ENCODE measurements at places on chromosomes 6 and 20.
A peak's percentile ranks its signal among the peaks of the same experiment; 100 is the strongest.

GRCh38 chr6:40545954-40546353 is 41.2 kb downstream of the LRFN2 start:
- DNase-seq = no peak

- no peak for DNase-seq
Observed at GRCh38 chr20:24962510-24962909, 13.4 kb downstream of the CST7 start.

- peak; percentile 44 for DNase-seq
Observed at GRCh38 chr6:75609639-75610590, 8.2 kb downstream of the SENP6 start.

GRCh38 chr20:14332866-14333265 is 4.5 kb downstream of the FLRT3 start:
- no peak for DNase-seq

DNA sequence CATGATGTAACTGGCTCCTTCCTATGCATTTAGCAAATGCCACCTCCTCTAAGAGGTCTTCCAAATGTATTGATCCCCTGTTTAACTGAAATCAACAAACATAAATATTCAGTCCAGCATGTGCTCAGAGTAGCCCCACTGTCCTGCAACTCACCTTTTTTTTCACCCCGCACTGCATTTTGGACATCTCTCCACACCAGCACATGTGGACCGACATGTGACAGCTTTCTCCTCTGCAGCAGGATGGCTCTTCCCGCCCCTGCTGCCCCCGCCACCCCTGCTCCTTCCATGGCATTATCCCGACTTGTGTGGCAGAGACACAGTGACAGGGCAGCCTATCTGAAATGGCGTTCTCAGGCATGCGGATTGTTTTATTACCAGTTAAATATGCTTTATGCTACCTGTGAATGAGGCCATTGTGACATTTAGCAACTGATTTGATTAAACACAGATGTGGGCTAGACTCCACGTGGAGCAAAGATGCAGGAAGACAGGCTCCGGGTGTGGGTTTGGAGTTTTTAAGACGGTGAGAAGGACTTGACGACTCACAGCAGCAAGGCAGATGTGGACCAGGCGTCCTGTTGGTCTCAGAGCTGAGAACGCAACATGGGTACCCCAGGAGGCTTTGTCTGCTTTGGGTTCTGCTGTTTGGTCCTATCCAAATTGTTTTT is 161.2 kb downstream of the EYA2 start:
- DNase-seq = no peak

- DNase-seq = peak; percentile 53
Observed at GRCh38 chr20:5504061-5504739, 187.4 kb upstream of the PROKR2 start.

DNA sequence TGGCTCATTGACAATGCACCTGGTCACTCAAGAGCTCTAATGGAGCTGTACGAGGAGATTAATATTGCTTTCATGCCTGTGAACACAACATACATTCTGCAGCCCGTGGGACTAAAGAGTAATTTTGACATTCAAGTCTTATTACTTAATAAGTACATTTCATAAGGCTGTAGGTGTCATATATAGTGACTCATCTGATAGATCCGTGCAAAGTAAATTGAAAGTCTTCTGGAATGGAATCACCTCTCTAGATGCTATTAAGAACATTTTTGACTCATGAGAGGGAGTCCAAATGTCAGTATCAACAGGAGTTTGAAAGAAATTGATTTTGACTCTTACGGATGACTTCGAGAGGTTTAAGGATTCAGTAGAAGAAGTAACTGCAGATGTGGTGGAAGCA is 267.9 kb downstream of the CLVS2 start:
- DNase-seq = no peak

GRCh38 chr6:27720607-27721580 is 191.3 kb downstream of the OR2B2 start:
- DNase-seq = peak; percentile 30

DNA sequence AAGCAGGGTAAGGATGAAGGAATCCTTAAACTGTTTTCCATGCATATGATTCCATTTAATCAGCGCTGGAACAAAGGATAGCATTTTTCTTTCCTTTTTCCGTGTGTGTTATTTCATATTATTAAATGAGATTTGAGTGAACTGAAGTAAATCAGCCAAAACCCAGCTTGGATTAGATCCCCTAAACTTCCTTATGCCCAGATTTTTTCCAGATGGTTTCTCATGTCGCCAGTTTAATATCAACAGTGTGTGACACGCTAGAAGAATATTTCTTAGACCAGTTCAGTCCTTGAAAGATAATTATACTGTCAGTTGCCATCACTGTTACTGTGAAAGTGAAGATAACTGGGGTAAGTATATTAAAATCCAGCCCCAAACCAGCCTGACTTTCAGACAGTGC is 1009.4 kb downstream of the KIF16B start:
- DNase-seq = no peak

DNA sequence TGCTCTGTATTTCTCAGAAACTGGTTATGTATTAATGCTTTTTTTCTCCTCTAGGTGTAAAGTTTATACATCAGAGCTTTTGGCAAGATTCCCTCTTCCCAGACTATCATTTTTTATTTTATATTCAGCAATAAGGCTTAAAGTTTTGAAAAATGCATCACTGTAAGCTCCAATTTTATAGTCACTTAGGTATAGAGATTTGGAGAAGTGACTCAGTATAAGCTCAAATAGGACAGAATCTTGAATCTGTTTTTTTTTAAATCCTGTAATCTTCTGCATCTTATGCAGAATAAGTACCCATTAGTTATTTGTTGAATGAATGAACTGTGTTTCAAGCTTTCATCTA is 1.0 kb downstream of the NCOA7 start:
- no peak for DNase-seq

DNA sequence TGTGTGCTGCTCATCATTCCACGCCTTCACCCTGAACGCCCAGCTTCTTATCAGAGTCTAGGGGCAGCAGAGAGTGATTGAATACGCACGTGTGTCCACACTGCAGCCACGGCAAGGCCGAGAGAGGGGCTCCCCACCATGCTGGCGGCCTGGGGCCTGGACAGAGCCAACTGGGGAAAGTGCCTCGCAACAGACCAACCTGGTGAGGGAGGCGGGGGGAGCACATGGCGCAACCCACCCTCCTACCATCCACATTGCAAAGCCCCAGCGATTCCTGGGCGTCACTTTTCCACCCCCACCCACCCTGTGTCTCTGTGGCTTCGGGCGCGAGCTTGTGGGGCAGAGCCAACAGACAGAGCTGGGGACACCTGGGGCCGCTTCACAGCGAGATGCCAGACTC is 66.4 kb upstream of the DUSP22 start:
- no peak for DNase-seq

DNA sequence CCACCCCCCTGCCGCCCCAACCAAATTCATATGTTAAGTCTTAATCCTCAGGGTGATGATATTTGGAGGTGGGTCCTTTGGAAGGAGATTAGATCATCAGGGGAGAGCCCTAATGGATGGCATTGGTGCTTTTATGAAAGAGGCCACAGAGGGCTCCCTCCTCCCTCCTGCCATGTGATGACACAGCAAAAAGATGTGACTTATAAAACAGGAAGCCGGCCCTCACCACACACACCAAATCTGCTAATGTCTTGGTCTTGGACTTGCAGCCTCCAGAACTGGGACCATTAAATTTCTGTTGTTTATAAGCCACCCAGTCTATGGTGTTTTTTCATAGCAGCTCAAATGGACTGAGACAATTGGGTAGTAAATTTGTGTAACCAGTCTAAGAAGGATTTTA is 176.3 kb downstream of the ADGRG6 start:
- DNase-seq = peak; percentile 3

DNA sequence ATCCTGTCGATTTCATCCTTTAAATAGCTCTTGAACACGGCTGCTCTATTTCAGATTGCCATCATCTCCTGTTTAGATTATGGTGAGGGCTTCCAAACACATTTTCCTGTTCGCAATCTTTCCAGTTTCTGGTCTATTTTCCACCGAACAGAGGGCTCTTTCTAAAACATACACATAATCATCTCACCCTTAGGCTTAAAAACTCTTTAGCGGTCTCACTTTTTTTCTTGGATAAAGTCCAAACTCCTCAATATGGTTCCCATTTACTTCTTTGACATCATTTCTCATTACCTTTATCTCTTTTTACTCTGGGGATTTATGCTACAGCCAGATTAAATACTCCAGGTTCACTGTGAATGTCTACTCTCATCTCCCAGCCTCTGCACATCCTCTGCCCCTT is 103.4 kb upstream of the STMND1 start:
- no peak for DNase-seq

Measured in dermis blood vessel endothelial cell (primary cell).